ENCODE measurements at places on chromosomes 13 and 19.
A peak's percentile ranks its signal among the peaks of the same experiment; 100 is the strongest.

DNA sequence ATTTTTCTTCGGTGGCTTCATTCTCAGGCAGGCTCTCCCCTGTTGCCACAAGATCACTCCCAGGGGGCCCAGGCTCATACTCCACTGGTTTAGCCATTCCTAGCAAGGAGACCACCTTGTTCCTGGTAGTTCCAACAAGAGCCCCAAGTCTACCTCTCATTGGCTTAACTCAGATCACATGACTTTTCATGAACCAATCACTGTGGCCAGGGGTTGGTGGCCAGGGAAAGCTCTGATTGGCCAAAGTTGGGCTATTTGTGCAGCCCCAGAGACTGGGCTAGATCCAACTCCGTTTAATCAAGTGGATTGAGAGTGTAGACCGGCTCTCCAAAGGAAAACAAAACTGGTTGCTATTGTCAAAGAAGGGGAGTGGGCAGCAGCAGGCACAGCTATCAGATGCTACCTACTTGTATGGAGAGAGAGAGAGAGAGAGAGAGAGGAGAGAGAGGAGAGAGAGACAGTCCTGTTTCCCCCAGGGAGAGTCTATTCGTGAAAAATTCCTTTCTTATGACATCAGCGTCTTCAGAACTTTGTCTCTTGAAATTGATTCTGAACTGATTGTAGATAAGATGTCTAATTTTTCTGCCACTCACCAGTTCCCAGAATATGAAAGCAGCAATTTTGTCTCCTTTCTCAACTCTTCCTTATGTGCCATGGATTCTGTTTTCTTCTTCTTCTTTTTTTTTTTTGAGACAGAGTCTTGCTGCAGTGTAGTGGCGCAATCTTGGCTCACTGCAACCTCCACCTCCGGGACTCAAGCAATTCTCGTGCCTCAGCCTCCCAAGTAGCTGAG is 5.9 kb downstream of the CEACAM19 start:
- ATAC-seq: peak; percentile 86

DNA sequence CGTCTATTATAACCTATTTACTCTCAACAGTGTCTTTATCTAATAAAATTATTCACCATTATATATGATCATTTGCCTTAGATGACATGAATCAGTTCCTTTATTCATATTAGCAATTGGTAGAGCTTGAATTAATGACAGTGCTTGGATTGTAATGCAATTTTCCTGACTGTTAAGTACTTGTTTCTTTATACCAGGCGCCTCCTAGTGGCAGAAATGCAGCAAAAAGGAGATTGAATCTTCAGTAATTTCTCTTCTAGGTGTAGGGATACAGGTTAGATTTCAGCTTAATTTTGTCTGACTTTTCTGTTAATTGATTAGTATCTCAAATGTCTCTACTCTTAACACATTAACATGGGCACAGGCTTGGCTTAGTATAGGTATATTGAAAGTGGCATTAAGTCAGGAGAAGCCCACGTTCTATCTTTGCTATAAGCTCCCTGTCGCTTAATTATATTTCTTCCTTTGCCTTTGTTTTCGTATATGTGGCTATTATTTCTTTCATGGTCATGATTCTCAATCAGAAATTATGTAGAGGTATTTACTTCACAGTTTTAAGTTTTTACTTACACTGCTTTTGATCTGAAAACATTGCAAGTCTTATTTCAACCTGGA is 9.1 kb upstream of the LHFPL6 start:
- peak; percentile 80 for ATAC-seq

DNA sequence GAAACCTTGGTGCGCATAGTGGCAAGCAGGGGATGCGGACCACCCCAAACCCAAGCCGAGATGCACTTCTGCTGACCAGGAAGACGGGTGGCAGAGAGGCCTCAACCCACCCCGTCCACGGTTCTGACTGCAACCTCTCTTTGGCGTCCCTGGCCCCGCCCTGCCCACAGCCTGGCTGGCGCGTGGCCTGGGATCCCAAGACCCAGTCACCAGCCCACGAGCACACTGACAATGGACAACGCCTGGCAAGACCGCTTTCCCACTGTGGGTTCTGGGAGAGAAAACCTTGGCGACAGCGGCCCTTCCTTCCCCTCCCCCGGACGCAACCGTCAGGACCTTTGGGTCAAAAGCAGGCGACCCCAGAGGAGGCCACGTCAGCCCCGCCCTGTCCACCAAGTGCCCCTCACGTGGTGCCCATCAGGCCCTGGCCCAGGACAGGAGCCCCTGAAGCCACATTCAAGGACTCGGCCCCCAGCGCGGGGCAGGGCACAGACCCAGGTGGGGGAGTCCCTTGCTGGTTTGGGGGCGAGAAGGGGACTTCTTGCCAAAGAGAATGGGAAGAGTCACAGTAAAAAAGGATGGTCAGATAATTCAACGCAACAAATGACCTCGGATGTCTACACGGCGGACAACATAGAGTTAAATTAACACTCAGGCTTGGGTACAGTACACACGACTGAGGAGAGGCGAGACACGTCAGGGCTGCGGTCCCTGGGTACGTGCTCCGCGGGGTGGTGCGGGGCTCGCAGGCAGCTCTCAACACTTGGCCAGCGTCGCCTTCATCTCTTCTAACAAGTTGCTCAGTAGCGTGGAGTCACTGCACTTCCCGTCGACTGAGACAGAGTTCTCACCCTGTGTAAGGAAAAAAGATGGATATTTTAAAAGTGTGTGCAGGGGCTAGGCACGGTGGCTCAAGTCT is 5.0 kb downstream of the IZUMO4 start:
- no peak for ATAC-seq

DNA sequence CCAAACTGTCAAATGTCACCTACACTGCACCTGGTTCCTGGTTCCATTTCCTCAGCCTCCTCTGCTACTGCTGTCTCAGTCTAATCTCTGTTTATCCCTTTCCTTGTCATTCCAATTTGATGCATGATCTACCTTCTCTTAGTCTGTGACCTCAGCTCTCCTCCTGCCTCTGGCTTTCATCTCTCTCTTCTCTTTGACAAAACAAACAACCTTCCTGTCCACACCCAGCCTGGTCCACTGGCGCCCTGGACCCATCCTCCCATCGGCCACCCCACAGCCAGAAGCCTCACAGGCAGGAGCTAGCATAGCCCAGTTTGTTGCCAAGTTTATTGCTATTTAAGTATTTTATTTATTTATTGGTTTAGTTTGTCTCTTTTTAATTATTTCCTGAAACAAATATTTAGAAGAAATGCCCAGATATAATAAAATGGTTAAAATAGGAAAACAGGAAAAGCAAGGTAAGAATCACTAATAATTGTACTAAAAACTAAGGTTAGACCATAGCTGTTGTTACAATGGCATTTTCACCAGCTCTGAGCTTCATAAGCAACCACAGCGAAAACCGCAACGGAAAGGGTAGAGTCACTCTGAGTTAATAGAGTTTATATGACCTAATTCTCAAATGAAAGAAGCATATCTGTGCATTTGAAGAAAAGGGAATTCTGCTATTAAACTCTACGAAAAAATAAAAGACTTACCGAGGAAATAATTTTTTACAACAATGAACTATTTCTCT is 68.6 kb downstream of the EFNB2 start:
- ATAC-seq: no peak

Measured in SK-N-SH treated with all-trans-retinoic acid at 6 μM for 48 hours (cell line).